SW 1271 (cell line): ENCODE measurements at places on chromosomes 2 and 18.

GRCh38 chr2:64945973-64946768, 43.0 kb upstream of the SLC1A4 start:
- no peak for DNase-seq

DNA sequence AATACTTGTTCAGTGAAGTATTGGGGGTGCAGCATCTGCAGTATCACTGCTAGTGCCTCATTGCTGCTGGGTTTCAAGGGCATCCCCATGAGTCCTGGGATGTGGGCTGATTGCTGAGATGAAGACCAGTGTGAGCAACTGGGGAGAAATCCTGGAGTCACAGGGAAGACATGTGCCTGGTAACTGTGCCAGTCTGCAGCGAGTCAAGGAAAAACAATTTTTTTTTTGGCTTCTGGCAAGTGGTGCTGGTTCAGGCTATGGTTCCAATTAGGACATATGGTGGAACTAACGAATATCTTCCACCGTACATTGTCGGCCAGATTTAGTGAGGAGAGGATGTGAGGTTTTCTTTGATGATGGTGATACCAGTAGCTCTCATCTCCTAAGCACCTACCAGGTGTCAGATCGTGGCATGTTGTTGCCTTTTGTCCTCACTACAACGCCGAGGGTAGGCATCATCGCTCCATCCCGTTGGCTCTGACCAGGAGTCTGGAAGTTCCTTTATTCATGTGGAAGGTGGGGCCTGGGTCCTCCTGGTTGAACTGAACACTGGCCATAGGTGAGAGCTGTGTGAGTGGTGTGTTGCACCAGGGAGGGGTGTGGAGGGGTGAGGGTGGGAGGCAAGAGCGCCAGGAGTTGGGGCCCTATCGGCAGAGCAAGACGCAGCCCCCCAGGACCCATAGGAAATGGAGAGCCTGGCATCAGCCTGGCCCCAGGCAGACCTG, 118.0 kb upstream of the HS6ST1 start:
- DNase-seq = no peak

DNA sequence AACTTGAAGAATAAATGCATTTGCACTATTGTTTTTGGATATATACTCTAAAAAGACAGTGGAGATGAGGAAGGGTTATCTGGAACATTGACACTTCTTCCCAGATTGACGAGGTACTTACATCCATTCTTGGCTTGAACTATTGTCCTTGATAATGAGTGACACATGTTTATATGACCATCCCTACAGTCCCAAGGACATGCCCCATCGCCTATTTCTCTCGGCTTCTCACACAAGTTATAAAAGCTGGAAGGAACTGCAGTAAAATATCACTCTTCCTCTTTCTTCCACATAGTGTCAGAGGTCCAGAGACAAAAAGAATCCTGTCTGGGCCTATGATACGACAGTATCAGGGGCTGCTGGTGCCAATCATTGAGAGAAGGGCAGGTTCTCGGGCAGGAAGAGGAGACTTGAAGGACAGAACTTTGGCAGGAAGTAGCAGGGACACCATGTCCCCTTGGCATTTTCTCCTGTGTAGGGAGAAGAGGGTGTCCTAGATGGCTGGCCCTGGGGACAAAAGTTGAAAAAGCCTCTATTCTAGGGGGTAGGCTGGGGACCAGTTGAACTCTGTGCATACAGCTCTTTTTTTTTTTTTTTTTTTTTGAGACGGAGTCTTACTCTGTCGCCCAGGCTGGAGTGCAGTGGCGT, 5.8 kb upstream of the CABLES1 start:
- no peak for DNase-seq

DNA sequence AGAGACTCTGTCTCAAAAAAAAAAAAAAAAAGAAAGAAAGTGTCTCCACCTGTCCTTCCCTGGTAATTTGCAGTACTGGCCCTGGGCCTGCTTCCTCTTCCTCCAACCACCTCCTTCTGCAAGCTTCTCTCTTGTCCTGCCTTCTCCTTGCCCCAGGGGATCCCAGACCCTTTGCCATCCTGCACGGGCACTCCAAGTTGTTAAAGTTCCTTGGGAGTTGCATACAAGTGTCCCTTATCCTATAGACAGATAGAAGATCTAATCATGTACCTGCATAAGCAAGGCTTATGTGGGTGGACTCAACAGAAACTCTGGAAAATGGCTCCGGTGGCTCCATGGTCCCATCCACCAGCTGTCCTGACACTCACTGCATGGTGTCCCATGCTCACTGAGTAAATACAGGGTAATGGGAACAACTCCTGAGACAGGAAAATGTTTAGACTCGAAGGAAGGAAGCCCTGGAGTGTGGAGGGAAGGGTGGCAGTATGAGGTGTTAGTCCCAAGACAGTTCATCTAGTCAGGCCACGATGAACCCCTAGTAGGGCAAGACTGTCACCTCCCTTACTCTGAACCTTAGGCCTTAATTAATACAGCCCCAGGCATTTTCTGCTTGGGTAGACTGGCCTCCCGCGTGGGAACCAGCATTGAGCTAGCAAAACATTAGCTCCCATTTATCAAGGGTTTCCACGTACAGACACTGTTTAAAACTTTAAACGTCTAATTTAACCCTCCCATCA, 17.1 kb downstream of the ODC1 start:
- DNase-seq = no peak

- DNase-seq = peak; percentile 55
These were observed 210.5 kb downstream of the SH3RF3 start for GRCh38 chr2:109339519-109339966.

DNA sequence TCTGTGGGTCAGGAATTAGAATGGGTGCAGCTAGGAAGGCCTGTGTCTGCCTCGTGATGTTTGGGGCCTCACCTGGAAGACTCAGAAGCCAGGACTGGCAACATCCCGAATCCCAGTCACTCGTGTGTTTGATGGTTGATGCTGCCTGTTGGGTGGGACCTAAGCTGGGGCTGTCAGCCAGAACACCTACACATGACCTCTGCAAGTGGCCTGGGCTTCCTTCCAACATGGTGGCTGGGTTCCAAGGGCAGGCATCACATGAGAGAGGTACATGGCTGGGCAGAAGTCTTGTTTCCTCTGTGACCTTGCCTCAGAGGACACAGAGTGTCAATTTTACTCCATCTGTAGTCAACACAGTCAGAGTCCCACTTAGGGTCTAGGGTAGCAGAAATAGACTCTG, 177.8 kb downstream of the GBX2 start:
- DNase-seq = no peak

GRCh38 chr2:202104286-202104870, 31.3 kb downstream of the KIAA2012 start:
- peak; percentile 29 for DNase-seq

- DNase-seq = no peak
These were observed 57.7 kb downstream of the ARHGAP15 start for GRCh38 chr2:143186876-143187275.

DNA sequence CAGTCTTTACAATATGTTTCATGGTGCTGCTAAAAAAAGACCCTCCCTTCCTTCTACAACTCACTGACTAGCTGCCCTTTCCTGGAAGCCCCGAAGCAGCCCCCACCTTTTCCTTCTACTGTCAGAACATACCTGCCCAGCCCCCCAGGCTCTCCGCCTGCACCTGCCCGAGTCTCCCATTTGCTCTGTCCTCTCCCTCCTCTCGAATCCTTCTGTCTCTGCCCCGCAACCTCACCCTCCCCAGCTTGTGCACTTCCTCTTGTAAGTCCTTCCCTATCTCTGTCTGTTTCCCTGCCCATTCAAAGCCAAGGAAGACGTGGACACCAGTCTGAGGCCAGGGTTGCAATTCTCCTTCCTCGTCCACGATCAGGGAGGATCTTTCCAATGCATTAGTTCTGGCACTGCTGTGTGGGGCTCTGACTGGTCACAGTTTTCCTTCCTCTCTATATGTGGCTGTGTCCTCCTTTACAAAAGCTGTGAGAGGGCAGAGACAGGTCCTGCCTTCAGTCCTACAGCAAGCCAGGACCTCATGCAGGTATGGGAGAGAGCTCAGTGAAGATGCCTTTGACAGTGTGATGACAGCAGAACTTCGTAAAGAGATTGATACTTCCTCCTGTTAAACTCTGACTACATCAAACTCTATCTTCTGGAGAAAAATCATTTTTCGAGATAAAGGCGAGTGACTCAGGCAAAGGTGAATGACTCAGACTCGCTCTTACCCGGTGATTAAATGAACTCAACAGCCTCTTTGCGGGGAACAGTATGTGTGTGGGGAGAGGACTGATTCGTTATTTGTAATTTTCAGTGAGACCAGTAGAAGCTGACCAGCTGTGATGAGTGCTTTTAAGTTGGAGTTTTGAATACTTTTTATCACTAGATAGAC, 14.2 kb downstream of the TNFRSF11A start:
- DNase-seq = peak; percentile 8

DNA sequence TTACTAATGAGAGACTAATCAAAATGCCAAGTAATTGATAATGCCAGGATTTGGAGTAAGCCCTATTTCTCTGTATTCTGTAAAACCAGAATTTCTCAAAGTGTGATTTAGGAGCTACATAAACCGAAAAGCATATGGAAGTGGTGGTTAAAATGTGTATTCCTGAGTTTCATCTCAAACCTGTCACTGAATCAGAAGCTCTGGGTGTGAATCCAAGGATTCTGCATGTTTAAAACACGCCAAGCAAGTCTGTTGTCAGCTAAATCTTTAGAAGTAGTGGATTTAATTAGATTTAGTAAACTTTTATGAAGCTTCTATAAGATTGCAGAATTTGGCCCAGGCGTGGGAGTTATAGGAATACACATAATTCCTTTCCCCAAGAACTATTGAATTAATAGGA, 700.3 kb downstream of the DCC start:
- no peak for DNase-seq

DNA sequence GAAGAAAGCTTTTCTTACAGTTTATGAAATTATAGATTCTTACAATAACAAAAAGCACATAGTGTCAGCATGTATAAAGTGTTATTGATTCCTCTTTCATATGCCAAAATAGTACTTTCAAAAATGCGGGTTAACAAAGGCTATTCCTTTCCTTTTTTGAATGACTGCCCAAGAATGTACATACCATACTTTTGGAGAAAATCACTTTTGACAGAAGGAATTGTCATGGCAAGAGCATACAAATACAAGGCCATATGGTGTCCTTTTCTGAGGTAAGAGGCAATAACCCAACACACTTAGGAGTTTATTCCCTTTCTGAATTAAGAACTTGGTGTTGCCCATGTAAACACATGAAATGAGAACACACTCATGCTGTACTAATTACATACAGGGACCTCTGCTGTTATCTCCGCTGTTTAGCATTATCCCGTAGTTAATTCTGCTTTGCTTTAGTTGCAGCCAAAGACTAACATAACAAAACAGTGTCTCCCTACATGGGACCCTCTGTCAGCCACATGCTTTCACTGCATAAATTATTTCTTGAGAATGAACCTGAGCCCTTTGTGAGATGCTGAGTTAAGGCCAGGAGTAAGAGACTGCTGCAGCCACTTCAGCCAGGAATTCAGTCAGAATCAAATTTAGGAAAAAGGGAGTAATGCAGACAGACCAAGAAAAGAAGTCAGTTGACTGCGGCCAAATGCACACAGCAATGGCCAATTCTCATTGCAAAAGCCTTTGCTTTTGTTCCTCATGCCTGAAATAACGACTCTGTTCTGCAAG, 67.0 kb downstream of the CDH2 start:
- no peak for DNase-seq

- no peak for DNase-seq
These were observed 11.7 kb downstream of the CCBE1 start for GRCh38 chr18:59685501-59685900.

DNA sequence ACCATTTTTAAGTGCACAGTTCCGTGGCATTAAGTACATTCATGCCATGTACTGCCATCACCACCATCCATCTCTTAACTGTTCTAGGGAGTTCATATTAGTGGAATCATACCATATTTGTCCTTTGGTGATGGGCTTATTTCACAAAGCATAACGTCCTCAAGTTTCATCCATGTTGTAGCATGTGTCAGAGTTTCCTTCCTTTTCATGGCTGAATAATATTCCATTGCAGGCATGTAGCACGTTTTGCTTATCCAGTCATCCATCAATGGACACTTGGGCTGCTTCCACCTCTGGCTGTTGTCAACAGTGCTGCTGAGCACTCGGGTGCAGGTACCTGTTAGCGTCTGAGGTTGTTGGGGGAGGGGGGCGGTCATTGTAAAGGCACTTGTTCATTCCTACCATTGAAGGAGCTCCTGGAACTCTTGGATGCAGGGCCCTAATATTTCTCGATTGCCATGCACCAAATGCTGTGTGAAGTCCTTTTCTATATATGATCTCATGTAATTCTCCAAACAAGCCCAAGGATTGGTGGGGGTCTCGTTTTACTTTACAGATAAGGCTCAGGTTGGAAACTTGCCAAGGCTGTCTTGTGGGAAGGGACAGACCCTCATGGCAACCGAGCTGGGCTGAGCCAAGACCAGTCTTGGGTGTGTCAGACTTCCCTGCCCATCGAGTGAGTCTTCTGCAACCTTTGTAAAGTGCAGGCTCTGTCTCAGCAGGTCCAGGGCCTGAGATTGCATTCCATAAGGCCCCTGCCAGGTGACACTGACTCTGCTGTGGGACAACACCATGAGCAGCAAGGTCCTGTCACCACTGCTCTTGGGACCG, 42.9 kb upstream of the SH3RF3 start:
- DNase-seq = no peak

DNA sequence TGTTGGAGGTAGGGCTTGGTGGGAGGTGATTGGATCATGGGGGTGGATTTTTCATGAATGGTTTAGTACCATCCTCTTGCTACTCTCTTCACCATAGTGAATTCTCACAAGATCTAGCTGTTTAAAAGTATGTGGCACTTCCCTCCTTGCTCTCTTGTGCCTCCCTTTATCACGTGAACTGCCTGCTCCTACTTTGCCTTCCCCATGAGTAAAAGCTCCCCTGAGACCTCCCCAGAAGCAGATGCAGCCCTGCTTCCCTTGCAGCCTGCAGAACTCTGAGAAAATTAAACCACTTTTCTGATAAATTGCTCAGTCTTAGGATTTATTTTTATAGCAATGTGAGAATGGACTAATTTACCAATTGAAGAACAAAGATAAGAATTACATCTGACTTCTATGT, 223.1 kb downstream of the RNF144A start:
- no peak for DNase-seq

GRCh38 chr2:118667964-118668363, 179.5 kb downstream of the EN1 start:
- no peak for DNase-seq

- DNase-seq = no peak
These were observed 772.6 kb downstream of the TSN start for GRCh38 chr2:122528061-122528460.

DNA sequence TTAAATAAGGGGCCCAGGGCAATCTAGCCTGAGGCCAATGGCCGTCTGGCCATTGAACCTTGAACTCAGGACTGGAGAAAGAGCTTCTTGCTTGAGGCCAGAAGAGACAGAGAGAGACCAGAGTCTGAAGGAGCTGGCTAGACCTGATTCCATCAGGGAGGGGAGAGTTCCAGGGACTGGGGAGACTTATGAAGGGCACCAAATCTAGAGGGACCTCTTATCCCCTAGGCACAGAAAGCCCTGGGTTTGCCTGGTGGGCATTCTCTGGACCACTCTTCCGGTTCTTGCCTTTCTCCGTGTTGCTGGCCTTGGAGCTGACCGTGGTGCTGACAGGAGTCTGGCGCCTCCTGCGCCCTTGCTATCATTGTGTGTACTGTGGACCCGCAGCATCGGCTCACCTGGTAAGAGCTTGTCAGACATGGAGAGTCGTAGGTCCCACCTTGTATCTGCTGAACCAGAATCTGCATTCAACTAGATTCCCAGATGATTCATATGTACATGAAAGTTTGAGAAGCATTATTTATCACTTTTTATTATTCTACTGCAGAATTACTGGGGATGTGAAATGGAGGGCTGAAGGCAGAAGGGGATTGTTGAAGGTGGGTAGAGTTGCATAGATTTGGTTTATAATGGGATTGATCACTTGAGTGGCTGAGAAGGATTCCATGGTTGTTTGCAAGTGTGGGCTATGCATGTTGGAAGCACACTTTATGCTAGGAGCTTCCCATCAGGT, 4.3 kb upstream of the TRPM8 start:
- no peak for DNase-seq
